Fibroblast of lung (primary cell): ENCODE measurements at places on chromosomes 5 and 9. TPM values are rescaled to one million over a fixed set of nuclear protein-coding genes. Genes with fewer than 3 reads are reported as not detected.

GRCh38 chr5:176822793-176823481 is 12.6 kb downstream of the UNC5A start:
- DNase-seq: no peak

GRCh38 chr5:144194144-144194543 is 23.5 kb downstream of the KCTD16 start:
- DNase-seq: no peak

- DNase-seq: no peak
Measured at GRCh38 chr5:151230048-151230680, 6.3 kb upstream of the CCDC69 start.

DNA sequence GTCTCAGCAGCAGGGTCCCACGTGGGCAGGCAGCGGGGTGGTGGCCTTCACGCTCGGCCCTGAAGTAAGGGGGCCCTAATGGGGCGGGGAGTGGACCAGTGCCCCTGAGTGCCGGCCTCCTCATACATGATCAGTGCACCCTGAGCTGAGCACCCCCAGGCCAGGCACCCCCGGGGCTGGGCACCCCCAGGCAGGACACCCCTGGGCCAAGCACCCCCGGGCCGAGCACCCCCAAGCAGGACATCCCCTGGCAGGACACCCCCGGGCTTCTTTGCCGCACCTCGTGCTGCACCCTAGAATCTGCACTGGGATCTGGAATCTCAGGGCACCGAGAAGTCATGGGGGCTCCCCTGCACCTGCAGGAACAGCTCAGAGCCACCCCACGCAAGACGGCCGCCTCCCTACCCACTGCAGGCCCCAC is 51.4 kb downstream of the EXD3 start:
- no peak for DNase-seq

- no peak for DNase-seq
Measured at GRCh38 chr5:74540622-74541021, 99.9 kb downstream of the ENC1 start.

DNA sequence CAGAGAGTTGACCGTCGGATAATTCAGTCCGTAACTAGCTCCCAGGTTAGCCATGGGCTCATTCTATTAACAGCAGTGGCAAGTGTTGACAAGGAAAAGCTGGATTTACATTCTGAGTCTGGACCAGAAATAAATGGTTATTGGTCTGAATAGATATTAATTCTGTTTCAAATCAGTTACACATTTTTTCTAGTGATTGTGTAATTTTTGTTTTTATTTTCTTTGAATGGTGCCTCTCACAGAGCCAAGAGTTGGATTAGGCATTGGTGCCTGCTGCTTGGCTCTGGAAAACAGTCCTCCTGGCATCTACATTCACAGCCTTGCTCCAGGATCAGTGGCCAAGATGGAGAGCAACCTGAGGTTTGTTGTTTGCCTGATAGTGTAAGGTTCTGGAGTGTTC is 115.1 kb downstream of the GOLPH3 start:
- DNase-seq: no peak

- DNase-seq: no peak
Measured at GRCh38 chr9:114233491-114234185, 78.3 kb downstream of the COL27A1 start.

DNA sequence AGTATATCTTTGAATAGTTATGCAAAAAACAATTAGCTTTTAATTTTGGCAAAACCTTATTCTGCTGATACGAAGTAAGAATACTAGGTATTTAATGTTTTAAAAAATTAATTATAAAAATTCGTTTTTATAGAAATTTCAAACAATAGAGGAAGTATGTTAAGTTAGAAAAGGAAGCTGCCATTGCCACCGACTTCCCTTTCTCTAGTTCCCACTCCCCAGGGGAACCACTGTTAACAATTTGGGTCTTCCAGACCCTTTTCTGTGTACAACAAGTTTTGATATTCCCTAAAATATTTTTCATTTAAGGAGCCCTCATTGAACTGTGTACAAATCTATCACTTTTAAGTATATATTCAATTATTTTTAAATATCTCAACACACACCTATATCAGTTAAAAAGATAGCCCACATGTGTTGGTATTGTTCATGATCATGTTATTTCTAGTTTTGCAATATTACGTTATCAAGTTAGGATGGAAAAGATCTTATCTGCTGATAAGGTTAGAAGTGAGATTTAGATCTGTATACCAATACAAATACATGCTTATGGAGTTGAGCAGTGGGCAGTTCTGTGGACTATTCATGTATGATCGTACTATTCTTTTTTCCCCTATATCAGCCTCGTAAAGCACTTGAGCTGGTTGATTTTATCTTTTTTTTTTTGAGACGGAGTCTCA is 25.9 kb downstream of the NDFIP1 start:
- DNase-seq: no peak

- DNase-seq: peak; percentile 92
Measured at GRCh38 chr5:68343421-68343826, 127.9 kb downstream of the PIK3R1 start.

DNA sequence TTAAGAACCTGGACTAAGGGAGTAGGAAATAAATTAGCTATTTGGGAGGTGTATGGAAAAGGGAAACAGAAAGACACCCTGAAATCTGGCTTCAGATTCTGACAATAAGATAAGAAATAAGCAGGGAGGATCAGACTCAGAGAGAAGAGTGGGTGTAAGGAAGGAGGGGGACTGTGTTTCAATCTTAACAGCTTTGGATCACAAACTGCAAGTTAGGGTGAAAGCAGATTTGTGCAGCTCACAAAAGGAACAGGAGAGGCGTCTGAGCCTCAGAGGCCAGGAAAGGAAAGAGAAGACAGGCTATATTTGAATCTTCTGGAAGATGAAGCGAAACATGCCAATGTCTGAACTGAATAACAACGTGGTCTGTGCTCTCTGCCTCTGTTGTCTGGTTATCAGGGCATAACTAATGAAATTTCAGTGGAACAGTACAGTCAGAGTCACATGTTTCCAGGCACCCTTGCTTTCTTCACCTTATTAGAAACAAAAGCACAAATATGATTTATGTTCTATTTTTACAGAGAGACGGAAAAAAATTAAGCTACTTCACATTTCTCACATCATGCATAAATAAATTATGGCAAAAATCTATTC is 26.6 kb downstream of the SGTB start:
- no peak for DNase-seq

Gene C5orf52
- not detected in 2 replicates for polyA plus RNA-seq

GRCh38 chr5:72353046-72353445 is 32.9 kb downstream of the PTCD2 start:
- peak; percentile 68 for DNase-seq

DNA sequence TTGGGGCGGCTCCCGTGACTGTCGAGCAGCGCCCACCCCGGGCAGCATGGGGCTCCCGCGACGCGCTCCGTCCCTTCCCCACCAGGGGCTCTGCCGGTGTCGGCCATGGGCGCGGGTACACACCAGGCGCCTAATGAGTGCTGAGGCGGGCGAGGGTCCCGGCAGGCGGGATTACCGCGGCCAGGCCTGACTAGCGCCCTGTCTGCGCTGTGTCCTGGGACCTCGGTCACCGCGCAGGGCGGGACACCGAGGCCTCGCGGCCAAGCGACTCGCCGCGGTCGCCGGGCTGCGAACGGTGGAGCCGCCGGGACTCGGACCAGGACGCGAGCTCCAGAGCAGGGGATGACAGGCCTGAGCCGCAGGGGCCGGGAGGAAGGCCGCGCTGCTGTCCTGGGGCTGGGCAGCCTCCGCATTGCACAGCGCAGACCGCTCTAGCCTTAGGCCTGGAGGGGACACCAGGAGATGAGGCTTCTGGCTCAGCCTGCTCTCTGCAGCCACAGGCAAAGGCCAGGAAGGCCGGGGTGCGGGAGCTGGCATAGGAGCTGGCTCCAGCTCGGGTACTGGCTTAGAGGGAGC is 14.1 kb downstream of the LCN10 start:
- DNase-seq: peak; percentile 31

Gene SV2C
- polyA plus RNA-seq: not detected in 2 replicates

DNA sequence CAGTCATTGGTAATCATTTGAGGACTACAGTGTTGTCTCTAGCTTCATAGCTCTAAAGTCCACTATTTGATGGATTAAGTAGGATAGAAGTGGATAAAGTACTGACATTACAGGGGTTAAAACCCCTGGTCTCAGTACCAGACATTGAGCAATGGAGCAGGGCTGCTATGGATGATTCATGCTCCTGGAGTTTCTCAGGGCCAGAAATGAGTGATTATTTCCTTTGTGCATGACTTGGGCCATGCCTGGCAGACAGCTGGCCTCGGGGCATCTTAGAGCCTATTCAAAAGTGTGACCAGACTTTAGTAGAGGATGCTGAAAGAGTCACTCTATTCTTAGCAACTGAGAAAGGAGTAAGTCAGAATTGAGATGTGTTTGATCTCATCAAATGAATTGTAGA is 350.7 kb upstream of the TLE4 start:
- peak; percentile 97 for DNase-seq

DNA sequence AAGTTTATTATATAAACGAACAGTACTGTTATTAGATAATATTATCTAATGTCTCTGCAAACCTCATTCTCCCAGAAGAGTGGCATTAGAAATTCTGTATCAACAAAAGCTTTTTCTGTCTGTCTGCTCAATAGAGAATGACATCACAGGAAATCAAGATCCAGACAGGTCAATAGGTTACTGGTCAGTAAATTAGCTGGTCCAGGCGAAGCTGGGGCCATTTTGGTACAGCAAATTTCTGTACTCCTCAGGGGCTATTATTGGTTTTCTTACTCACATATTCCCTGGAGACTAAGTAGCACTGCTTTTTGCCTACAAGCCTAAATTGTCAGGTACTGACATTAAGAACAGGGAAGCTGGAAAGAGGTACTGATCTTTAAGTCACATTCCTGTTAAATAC is 80.5 kb downstream of the PLPP1 start:
- DNase-seq: no peak

DNA sequence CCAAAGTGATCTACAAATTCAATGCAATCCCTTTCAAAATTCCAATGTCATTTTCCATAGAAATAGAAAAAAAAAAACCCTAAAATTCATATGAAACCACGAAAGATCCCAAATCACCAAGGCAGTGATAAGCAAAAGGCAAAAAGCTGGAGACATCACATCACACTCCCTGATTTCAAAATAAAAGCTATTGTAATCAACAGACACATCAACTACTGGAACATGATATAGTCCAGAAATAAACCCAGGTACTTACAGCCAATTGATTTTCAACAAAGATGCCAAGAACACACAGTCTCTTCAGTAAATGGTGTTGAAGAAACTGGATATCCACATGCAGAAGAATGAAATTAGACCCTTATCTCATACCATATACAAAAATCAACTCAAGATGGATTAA is 224.0 kb downstream of the WDR70 start:
- no peak for DNase-seq

DNA sequence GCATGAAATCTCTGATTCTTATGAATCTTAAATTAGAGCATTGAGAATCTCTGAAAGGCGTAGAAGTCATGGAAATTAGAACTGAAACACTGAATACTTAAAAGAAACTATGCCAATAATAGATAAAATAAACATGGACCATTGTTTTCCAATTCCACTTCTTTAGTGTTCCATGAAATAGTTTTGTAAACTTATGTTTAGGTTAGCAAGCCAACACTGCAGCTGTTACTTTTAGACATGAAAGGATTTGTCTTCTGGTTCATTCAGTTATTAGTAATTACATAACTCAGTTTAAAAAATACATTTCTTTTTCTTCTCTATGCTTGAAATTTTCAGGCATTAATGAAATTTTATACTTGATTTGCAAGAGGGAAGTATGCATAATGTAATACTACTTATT is 733.4 kb upstream of the NUDT12 start:
- no peak for DNase-seq

Gene FCN2
- not detected in 2 replicates for polyA plus RNA-seq

Gene SPATA31A3
- polyA plus RNA-seq: not detected in 2 replicates

- DNase-seq: peak; percentile 91
Measured at GRCh38 chr5:179731791-179732411, 721 bp upstream of the MAML1 start.

GRCh38 chr5:1507014-1507375 is 16.8 kb downstream of the LPCAT1 start:
- DNase-seq: no peak

DNA sequence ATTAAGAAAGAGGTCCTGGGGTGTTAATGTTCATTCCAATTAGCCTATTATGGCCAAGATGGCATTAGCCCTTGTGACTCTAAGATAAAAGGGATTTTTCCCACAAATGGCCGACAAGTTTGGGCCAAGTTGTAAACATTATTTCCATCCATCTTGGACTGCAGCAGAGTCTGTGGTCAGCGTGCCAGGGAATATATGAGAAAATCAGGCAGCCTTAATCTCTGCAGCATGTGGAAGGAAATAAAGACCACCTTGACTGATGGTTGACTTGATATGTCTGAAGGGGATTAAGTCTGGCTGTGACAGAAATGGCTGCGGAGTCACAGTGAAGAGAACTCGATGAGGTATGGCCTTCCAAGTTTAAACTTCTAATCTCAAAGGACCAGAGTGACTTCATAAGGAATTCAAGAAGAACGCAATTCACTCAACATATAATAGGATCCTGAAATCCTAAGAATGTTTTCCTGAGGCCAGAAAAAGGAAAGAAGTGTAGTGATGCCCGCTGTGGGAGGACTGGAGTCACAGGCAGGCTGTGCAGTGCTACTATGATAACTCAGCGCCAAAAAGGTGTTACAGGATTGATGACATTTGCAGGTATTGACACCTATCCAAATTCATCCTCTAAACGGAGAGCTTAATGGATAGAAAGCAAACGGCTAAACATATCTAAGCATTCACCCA is 287.1 kb downstream of the SEC61B start:
- no peak for DNase-seq

DNA sequence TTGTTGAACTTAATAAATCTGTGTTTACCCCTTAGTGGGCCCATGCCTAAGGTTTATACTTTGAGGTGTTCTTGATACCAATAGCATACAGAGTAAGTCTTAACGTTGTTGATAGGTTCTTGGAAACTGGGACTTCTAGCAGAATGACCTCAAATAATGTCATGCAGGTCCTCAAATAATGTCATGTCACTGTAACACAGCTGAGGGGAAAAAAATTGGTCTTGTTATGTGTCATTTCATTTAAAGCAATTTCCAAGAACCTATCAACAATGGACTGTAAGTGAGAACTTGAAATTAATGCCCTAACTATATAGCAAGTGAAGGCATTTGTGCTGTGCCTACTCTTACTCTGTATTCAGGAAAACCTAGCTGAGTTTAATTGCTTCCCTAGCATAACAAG is 7.2 kb downstream of the DNAJA1 start:
- no peak for DNase-seq

DNA sequence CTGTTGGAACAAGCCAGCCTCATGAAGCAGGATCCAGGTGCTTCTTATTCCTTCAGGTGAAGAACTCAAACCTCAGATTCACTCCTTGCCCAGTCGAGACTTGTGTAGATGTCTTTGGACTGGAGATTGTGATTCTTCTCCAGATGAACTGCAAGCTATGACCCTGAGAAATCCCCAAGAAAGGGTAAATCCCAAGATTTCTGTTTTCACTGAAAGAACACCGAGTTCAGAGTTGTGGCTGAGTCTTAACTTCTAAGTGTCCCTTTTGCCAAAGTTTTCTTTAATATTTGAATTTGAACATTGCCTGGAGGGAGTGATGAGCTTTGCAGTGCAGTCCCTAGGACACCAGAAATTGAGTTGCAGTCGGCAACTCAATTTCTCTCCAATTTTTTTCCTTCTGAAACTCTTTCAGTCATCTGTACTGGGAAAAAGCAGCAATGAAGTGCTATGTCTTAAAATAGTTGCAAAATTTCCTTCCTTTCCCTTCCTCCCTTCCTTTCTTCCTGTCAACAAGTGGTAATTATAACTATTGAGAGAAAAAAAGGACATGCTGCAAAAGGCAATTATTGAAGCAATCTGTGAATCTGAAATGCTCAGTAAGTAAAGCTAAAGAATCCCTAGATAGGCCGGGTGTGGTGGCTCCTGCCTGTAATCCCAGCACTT is 56.1 kb downstream of the ANKRD55 start:
- no peak for DNase-seq

- no peak for DNase-seq
Measured at GRCh38 chr5:154157483-154158378, 32.8 kb upstream of the GALNT10 start.

Gene NTMT1
- 51.9 and 62.1 TPM in 2 replicates for polyA plus RNA-seq
